Activated CD4-positive, CD25-positive, alpha-beta regulatory T cell treated with anti-CD3 and anti-CD28 coated beads, Interleukin-2, amount 50 U/mL, for 72 hours (primary cell): ENCODE measurements at places on chromosomes 3 and 15.

GRCh38 chr3:15536856-15537255, 15.3 kb upstream of the COLQ start:
- no peak for DNase-seq

- DNase-seq, result no peak
Measured at GRCh38 chr3:159584421-159584820, 404.2 kb upstream of the IL12A start.

GRCh38 chr3:152209060-152209459, 59.7 kb upstream of the MBNL1 start:
- no peak for DNase-seq

GRCh38 chr3:190558316-190558715, 44.4 kb downstream of the IL1RAP start:
- no peak for DNase-seq

DNA sequence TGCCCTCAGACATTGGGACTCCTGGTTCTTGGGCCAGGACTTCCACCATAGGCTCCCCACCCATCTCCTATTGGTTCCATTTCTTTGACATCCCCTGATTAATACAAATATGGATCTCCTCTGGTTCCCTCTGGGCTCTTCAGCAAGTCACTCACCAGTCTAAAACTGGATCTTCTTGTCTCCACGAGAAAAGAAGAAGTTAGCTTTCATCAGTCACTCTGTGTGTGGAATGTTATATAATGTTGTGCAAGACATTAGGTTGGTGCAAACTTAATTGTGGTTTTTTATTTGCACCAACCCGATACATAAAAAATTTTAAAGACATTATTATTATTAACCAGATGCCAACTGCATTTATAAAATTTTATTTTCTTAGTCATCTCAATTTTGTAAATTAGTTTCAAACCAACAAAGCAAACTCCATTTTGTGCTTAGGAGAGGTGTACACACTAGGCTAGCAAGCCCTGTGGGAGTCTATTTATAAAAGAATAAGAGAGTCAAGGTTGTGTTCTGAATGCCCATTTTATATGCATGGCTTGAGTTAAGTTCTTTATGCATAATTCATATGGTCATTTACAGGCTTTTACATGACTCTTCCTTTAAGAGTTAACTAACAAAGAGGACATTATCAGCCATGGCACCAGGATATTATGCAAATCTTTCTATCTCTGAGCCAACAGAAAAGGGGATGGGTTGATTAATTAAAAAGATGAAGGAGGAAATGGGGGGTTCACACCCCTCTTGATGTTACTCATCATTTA, 35.1 kb upstream of the IL12A start:
- DNase-seq, result no peak

DNA sequence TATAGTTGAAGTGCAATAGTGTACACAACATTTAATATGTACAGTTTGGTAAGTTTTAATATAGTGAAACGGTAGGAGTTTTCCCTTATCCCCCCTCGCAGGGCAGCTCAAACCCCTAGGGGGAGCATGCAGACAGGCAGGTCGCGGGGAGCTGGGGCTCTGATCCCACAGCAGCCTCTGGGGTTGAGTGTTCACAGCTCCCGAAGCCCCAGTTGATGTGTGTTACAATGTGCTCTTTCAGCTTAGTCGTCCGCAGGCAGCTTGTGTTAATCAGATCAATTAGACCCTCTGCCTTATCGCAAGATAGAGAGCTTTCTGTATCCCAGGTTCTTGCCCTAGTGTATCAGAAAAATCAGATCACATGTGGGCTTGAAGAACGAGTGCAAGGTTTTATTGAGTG, 143.1 kb upstream of the CHRNA7 start:
- DNase-seq, result no peak

GRCh38 chr3:45187694-45188141, 38.4 kb downstream of the TMEM158 start:
- no peak for DNase-seq

DNA sequence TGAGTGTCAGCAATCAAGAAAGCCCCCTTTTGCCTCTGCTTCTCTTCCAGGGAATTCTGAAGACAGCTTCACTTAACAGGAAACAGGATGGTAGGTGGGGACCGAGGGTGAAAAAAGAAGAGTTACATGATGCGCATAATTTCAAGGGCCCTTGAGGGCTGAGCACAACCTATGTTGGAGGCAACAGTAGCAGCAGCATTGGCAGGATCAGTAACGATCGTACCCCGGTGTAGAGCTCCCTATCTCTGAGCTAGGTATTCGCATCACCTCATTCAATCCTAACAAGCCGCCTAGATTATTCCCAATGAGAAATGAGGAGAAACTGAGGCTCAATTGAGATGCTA, 432 bp upstream of the RAD54L2 start:
- DNase-seq, result peak; percentile 30

- DNase-seq, result no peak
Measured at GRCh38 chr3:147407498-147408187, 1.3 kb upstream of the ZIC4 start.

- DNase-seq, result no peak
Measured at GRCh38 chr3:169147238-169148008, 516.1 kb downstream of the MECOM start.

GRCh38 chr3:79604681-79605080, 163.1 kb downstream of the ROBO1 start:
- no peak for DNase-seq

DNA sequence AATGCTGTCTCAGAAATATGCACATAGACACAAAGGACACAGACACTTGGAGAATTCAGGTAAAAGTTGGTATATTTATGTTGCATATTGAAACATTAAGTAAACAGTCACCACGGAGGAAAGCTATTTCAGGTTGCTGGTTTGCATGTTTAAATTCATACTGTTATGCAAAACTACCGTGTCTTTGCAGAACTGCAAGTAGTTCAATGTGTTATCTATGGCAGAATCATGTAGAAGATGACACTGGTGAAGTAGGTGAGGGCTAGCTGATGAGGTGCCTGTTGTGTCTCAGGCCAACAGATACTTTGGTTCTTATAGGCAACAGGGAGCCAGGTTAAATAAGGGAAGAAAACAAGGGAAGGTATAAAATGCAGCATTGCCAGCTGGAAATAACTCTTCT, 511.3 kb downstream of the DIPK2A start:
- no peak for DNase-seq

GRCh38 chr3:131541288-131541687, 38.5 kb upstream of the MRPL3 start:
- DNase-seq, result no peak

GRCh38 chr3:194003114-194004057, 132.6 kb upstream of the HES1 start:
- no peak for DNase-seq

GRCh38 chr15:57703387-57703786, 3.1 kb upstream of the POLR2M start:
- DNase-seq, result no peak

DNA sequence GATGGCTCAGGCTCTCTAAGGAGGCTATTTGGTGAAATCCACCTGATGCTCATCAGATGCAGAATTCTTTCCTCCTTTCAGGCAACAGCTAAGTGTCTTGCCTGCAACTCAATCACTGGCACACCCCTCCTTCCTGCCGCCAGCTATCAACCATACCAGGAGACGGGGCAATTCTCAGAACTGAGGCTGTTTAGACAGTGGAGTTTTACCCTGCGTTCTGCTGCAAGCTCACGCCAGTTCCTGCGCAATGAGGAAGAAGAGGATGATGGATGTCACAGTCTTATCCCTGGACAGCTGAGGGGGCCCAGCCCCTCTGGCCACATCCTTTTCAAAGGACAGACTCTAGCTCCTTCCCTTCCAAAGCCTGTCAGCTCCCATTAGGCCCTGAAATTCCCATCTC, 7.0 kb upstream of the MANF start:
- DNase-seq, result no peak

DNA sequence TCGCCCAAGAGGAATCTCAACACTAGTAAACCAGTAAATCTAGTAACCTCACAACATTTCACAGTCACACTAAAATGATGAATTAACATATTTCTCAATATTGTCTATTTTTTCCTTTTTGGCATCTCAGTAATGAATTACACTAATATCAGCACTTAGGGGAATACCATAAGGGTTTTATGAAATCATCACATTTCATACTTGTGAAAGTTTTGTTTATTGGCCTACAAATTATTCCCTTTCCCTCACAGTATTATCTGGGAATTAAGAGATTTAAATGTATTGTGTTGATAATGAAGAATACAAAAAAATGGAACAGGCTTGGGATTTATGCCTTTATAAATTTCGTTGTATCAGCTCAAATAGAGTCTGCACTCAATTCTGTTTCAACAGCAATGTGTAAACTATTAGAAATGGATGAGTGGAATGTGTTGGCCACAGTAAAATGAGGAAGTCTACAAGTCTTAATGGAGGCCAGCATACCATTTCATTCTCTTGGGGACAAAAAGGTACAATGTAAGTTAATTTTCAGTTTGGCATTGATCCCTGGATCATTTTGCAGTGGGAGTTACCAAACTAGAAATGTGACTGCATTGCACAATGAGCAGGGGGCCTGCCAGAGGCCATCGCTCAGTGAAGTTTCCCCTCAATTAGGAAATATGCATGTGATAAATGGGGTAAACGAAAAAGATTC, 195.4 kb downstream of the FMN1 start:
- no peak for DNase-seq

- DNase-seq, result no peak
Measured at GRCh38 chr3:131812433-131812832, 222.4 kb downstream of the CPNE4 start.

DNA sequence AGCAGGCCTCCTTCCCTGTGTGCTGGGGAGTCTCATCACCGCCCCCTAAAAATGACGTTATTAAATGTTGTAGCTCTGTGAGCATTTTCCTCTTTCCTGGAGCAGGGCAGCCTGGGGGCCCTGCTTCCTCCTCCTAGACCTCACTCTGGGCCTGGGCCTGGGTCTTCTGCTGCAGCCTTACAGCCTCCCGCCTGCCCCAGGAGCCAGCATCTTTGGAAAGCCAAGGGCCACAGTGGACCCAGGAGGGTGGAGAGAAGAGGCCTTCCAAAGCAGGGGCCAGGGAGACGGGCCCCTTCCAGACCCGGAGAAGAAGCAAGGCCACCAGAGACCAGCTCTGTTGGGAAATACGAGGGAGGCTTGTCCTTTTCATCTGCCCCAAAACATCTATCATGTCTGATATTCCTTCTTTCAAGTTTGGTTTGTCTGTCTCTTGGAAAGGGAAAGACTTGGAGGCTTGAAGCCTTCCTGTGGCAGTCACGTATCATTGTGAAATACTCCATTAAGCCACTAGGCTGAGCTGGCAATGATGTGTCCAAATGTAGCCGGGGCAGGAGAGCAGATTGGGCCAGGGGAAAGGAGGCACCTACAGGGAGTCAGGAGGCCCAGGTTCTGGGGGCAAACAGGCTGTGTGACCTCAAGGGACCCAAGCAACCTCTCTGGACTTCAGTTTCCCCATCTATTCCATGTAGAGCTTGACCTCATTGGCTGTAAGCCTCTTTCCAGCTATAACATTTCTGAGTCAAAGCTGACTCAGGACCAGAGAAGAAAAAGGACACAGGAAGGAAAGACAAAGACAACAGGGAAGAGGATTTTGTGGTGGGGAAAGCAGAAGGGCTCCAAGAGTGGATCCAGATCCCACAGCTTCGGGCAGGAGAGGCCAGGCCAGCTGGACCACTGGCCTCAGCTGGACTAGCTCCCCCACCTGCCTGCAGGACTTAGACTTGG, 31.1 kb downstream of the CYP11A1 start:
- DNase-seq, result no peak

DNA sequence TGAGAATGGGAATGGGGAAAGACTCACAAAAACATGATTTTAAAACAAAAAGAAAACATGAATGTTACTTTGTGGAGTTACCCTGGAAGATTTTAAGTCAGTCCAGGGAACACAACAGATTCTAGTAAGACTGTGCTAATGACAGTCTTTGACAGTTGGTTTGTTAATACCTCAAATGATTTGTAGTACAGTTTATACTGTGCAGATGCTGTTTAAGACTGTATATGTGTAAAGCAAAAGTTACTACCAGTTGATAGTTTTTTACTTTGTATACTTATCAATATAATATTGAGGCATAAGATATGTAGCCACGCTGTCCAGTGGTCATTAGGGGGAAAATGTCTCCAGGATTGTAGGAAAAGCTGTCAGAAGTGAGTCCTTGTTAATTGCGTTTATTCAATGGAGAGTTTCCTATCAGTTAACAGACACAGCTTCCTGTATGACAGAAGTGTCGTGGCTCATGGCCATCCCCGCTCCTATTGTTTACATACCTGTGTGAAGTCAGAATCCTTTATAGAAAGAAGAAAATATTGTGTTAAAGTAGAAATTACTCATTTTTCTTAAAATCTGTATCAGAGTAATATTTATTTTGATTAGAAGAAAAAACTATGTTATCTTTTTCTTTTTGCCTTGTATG, 36.0 kb downstream of the NKIRAS1 start:
- no peak for DNase-seq

GRCh38 chr3:104746056-104746455, 620.7 kb upstream of the ALCAM start:
- DNase-seq, result no peak

- DNase-seq, result no peak
Measured at GRCh38 chr3:59320080-59320479, 270.3 kb upstream of the CFAP20DC start.

DNA sequence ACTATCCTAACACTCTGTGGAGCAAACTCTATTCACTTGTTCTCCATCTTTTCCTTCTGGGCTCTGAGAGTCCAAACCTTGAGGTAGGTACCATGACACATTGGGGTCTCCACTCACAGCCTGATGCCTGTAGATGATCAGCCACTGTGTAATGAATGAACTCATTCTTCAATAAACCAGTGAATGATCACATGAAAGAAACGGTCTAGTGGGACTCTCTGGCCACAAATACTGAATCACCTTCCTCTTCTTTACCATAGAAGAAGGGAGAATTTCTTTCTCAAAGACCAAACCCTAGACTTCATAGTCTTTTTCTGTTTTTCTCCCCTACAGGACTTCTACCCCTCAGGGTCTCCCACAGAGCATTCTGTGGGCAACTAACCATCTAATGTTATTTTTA, 20.5 kb upstream of the ABHD2 start:
- DNase-seq, result no peak

GRCh38 chr3:16618721-16619120, 13.5 kb upstream of the DAZL start:
- no peak for DNase-seq

DNA sequence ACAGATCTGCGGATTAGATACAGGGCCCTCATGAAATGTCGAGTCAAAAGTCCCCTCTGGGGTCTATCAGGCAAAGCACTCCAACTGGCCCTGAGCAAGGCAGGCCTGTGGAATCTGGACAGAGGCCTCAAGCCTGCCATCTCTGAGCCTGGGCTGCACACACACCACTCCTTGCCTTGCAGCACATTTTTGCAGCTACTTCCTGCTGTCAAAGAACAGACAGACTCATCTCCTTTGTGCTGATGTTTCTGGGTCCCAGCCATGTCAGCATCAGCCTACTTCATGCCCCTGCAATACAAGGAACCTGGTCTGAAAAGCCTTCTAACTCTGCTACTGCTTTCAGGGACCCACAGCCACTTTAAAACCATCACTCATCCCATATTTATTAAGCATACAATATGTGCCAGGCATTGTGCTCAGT, 60.6 kb upstream of the IL12A start:
- DNase-seq, result no peak

DNA sequence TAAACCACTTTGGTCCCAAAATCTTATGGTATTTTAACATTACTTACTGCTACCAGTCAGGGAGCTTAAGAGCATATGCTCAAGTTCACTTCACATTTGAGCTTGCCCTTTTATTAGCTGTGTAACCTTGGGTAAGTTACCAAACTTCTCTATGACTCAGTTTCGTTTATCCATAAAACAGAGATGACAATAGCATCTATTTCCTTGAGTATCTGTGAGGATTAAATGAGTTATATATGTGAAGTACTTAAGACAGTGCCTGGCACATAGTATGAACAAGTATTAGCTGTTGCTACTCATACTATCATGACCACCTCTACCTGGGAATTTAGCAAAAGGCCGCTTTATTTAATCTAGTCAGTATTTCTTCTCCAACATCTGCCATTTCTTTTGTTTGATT, 5.9 kb downstream of the ATOSA start:
- DNase-seq, result no peak
